Stimulated activated CD8-positive, alpha-beta memory T cell treated with anti-CD3 and anti-CD28 coated beads, Interleukin-2, amount 100 ng/mL, for 1 hour (primary cell): ENCODE measurements at places on chromosomes 16 and 17.

DNA sequence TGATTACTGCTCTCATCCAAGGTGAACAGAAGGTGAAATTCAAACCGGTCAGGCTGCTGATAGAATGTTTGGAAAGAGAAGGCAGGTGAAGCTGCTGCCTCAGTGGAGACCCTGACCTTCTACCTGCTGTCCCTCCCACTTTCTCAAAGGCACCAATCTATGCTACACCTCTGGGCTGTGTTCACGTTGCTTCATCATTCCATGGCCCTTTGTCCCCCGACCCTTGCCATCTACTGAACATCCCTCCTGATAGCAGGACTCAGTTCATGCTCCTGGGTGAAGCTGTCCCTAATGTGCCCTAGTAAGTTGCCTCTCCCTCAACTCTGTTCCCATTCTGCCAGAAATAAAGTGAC lies 44.2 kb upstream of the SOX9 start:
- no peak for DNase-seq

DNA sequence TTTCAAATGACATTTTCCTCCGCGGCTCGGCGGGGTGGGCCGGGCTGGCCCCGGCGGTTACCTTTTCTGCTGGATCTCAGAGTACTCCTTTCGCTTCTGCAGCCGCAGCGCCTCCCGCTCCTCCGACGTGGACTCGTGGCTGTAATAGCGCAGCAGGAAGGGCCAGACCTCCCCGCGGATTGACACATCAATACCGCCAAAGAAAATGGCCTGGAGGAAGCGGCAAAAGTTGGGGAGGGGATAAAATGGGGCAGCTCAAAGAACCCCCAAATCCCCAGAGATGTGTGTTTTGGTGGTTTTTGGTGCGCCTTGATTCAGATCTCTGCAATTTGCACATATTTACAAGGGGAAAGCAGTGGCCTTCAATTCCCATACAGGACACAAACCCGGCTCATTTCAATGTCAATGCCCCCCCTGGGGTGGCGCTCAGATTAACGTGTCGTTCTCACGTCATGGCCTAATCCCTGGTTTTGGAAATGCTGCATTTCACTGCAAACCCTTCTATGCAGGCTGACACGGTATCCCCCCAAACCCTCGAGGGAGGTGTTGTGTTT lies 85.9 kb downstream of the TBC1D16 start:
- DNase-seq = no peak

DNA sequence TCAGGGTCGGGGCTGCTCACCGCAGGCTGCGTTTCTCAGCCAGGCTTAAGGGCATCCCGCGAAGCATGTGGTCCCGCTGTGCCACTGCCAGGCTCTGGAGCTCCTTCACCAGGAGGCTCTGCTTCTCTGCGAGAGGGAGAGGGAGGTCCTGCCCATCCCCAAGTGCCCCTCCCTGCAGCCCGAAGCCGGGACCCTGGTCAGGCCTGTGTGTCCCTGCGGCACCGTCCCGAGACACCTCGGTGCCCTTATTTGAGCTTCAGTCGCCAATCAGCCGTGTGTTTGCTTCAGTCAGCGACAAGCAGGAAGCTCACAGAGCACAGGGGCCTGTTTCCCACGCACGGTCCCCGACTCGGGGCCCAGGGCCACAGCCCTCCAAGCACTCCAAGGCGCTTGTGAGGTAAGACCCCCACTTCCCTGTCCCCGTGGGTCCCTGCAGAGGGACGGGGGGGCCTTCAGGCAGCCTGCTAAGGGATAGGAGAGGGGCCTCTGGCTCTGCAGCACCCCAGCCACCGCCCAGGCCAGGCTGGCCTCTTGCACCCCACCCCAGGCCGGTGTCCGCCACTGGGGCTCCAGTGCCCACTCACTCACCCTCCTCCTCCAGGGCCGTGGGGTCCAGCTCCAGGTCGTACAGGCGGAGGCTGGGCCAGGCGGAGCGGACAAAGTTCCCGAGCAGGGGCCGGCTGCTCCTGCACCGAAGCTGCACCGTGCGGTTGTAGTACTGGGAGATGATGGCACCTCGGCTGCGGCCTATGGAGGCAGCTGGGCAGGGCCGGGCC lies 3.2 kb downstream of the TMC6 start:
- DNase-seq = no peak

- DNase-seq = no peak
Observed at GRCh38 chr16:2482249-2482648, 7.3 kb downstream of the TBC1D24 start.

GRCh38 chr17:32854207-32854606 lies 22.7 kb downstream of the MYO1D start:
- DNase-seq = no peak

DNA sequence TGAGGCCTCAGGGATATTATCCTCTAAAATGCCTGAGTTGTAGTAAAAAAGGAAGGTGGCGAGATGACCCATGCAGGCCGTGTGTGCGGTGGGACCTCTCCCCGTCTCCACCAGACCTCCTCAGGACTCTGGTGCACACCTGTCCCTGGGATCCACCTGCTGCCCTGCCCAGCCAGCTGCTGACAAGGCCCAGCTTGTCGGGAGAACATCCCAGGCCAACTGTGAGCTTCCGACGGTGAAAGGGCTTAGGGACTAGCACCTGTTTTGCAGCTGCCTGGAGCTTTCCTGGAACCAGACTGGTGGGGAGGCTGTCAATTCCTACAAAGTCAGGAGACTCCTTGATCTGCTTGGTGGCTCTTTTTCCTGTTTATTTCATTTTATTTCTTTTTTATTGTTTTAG lies 11.6 kb downstream of the IL34 start:
- DNase-seq = no peak

- DNase-seq = no peak
Observed at GRCh38 chr17:45780921-45781320, 3.2 kb upstream of the CRHR1 start.

GRCh38 chr17:61822326-61823285 lies 40.7 kb downstream of the BRIP1 start:
- no peak for DNase-seq

- no peak for DNase-seq
Observed at GRCh38 chr17:80360396-80360795, 54.6 kb upstream of the ENDOV start.

DNA sequence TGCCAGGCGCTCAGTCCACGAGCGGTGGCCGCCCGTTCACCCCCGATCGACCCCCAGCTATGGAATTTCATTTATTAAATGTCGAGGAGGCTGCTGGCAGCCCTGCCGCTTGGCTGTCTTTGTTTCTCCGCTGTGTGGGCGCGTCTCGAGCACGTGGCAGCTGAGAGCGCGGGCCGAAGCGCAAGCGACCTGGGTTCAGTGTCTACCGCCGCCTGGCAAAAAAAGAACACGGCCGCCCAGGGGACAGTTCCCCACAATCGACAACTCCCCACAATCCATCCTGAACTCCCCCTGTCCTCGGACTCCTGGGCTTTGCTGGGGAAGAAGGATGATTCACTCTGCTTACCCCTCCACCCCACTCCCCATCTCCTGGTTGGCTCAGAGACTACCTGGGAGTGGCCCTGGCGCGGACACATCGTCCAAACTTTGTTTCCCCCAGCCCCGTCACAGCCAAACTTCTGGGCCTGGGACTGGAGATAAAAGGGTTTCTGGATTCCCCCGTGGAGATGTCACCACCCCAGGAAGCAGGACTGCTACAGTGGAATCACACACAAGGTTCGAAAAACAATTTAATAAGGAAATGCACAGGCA lies 1.7 kb upstream of the ANKRD13B start:
- no peak for DNase-seq

DNA sequence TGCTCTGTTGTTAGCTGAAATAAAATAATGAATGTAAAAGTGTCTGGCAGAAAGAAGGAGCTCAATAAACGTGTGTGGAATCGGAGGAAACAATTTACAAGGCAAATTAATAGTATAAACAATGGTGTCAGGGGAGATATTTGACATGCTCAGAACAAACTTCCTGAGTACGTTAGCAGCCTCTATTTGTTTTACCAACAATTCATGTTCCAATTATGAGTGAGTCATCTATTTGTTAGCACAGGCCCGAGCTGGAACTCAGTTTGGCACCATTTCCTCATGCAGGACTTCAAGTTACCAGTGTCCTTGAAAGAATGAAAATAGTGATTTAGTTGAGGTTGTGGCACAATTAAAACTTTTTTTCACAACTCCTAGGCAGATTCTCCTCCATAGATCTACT lies 9.1 kb downstream of the ASIC2 start:
- DNase-seq = no peak

DNA sequence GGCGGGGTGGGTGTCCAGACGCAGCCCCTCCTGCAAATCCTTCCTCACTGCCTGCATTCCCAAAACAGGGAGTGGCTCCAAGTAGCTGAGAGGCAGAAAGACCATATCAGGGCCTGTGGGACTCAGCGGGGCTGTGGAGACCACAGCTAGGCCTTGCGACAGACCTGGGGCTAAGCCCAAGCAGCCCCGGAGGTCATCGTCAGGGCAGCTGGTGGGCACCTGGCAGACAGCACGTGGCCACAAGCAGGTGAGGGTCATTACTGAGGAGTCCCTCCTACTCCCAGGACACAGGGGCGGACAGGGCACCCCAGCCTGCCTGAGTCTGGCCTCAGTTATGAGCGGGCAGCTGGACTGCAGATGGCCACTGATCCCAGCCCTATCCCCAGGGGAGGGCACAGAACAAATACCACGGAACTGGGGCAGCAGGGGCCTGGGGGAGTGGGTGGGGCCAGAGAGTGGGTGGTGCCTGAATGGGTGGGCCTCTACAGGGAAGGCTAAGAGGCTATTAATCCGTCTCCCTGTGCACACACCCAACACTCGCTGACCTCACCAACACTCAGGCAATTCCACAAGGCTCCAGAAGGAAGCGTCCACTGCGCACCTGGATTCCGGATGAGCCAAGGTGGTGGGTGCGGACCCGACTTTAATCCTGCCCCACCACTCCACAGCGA lies 8.5 kb downstream of the HS3ST6 start:
- DNase-seq = no peak

DNA sequence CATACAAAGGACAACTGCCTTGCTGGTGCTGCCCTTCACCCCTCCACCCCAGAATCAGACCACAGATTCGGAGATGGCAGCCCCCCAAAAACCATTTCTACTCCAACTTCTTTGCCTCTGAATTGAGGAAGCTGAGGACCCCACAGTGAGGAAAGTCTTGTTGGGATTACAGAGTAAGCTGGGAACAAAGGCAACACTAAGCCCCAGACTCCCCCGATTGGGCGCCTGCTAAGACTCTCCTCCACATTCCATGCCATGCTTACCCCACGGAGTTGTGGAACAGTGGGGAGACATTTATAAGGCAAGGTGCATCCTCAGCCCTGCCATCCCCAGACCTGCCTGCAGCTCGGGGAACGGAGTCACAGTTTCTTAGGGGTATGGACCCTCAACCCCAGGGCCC lies 1.9 kb downstream of the GIT1 start:
- DNase-seq = no peak

DNA sequence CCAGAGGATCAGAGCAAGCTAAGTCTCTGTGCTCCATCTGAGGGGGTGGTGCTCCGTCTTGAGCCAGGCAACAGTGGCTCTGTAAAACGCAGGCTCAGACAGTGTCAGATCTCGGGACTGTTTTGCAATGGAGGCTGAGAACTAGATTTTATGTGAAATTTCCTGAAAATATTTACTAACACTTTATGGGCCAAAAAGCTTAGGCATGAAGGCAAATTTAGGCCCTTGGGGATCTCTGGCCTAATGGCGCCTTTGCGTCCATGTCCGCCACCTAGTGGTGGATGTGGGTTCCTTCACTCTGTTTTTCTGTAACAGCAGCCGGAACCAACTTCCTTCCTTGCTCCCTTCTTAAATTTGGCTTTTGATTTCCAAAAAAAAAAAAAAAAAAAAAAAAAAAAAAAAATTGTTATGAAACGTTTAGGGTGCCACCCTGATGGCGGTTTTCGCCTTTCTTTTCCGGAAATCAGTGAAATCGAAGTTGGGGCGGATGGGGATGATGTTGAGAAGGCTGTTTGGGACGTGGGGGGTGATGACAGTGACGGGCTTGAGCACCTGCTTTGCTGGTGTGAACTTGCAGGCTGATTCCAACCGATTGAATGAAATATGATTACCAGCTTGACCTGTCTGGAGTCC lies 14.0 kb upstream of the ELAC2 start:
- no peak for DNase-seq

DNA sequence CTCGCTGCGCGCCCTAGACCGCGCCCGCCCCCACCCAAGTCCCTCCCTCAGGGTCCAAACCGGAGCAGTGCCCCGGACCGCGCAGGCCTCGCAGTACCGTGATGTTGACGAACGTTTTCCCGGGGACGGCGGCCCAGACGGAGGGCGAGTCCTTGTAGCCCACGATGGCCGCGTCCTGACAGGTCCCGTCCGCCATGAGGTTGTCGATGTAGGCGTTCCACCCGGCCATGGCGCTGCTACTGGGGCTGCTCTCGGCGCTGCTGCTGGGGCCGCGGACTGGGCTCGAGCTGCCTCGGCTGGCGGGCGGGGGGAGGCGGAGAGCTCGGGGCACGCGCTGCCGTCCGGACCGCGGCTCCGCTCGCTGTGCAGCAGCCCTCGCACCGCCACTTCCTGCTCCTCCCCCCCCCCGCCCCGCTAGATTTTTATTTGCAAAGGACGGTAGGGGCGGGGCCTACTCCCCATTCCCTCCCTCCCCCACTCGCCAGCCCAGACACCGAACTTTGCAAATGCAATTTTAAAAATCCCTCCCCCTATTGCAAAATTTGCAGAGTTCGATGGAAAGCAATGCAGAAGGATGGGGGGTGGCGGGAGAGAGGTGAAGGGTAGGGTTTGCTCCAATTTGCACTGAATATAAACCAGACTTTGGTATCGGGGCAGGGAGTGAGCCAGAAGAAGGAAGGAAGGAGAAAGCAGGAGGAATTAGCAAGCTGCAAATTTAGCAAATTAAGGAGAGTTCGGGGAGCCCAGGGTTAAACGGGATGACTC lies at the start of gene PFN1:
Gene PFN1, minus strand, starts transcription at position 365 of the 765 bp plus-strand sequence. Its CDS starts 136 bp downstream, at position 229.
- DNase-seq = peak; percentile 85

DNA sequence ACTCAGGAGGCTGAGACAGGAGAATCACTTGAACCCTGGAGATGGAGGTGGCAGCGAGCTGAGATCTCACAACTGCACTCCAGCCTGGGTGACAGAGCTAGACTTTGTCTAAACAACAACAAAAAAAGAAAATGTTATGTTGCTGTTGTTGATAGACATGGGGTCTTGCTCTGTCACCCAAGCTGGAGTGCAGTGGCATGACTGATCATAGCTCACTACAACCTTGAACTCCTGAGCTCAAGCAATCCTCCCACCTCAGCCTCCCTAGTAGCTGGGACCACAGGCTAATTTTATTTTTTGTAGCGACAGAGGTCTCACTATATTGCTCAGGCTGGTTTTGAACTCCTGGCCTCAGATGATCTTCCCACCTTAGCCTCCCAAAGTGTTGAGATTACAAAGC lies 20.0 kb downstream of the FBXO47 start:
- DNase-seq = no peak

DNA sequence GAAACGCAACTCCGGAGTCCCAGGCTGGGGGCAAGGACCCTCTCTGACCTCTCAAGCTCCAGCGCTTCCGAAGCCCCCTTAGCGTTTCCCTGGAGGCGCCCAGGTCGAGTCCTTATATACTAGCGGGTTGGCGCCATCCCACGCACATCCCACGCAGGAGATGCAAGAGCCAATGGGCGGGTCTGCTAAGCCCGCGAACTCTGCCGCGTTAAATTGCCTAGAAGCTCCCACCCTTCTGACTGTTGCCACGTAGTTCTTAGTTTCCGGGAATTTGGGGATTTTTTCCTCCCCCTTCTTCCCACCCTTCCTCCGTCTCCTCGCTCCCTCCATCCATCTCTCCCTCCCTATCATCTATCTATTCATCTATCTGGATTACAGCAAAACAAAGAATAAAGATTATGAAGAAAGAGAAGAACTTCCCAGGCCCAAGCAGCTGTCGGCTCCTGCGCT lies at the start of gene SLFN11:
Gene SLFN11, minus strand, starts transcription at position 88 of the 450 bp plus-strand sequence. CDS start 9,814 bp downstream, outside the sequence.
- peak; percentile 47 for DNase-seq

- no peak for DNase-seq
Observed at GRCh38 chr17:75353176-75353575, 52.3 kb downstream of the GRB2 start.
